ENCODE measurements at places on chromosomes 12 and 14. TPM values are rescaled to one million over a fixed set of nuclear protein-coding genes. Genes with fewer than 3 reads are reported as not detected.
A peak's percentile ranks its signal among the peaks of the same experiment; 100 is the strongest.

DNA sequence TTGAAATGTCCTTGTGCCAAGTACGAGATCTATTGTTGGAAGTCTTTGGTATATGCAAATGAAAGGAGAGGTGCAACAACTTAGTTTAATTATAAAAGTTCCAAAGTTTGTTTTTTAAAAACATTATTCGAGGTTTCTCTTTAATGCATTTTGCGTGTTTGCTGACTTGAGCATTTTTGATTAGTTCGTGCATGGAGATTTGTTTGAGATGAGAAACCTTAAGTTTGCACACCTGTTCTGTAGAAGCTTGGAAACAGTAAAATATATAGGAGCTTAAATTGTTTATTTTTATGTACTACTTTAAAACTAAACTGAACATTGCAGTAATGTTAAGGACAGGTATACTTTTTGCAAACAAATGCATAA lies 2.3 kb downstream of the HSPA2 start:
- peaks cover 20% of the 10 kb centered on the region for H3K36me3 ChIP-seq
- no peak overlapping the region for H3K27ac ChIP-seq
- DNase-seq: no peak
- H3K4me1 ChIP-seq: peaks cover 33% of the 10 kb centered on the region
- peaks cover 50% of the 10 kb centered on the region for H3K27me3 ChIP-seq

DNA sequence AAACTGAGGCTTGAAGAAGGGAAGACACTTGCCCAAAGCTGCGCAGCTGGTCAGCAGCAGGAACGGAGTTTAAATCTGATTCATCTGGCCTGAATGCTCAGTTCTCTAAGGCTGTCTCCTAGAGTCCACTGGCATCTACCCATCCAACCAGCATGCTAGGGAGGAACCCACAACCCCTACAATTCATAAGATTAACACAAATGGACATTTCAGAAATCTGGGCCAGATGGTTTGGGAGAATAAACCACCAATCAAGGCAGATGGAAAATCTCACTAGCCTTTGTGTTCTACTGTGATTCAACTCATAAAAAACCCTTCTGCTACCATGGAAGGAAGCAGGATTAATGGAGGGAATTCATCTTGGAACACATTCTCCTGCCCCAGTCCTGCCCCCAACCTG lies 67.8 kb downstream of the WSCD2 start:
- H3K4me1 ChIP-seq: no peaks in the 10 kb centered on the region
- no peak for DNase-seq
- no peaks in the 10 kb centered on the region for H3K36me3 ChIP-seq
- no peak overlapping the region for H3K27ac ChIP-seq
- no peak overlapping the region for H3K4me3 ChIP-seq

- no peak for DNase-seq
- no peak overlapping the region for H3K4me3 ChIP-seq
- H3K4me1 ChIP-seq: peaks cover 89% of the 10 kb centered on the region
- H3K36me3 ChIP-seq: peaks cover 67% of the 10 kb centered on the region
Measured at GRCh38 chr14:69664865-69665526, 53.6 kb downstream of the SUSD6 start.

DNA sequence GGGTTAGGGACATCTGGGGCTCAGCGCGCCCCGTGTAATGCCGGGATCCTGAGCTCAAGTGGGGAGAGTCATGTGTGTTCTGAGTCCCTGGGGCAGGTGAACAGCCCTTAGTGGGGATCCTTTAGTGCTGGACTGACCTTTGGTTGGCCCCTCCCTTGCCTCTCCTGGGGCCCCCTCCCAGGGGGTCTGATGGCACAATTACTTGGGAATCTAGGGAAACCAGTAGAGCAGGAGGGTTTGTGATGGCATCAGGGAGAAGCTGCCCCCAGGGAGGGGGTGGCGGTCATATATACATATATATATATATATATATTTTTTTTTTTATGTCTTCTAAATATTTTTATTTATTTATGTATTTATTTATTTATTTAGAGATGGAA lies at the start of gene MORN3:
Gene MORN3 (minus strand): TSS at position 134 of the 380 bp plus-strand sequence. CDS start 171 bp downstream, outside the sequence.
- no peak for DNase-seq
- H3K36me3 ChIP-seq: peaks cover 8% of the 10 kb centered on the region
- H3K27ac ChIP-seq: peak within 1 kb of the TSS; percentile 100
- H3K4me1 ChIP-seq: peaks cover 61% of the 10 kb centered on the region
- no peaks in the 10 kb centered on the region for H3K27me3 ChIP-seq

DNA sequence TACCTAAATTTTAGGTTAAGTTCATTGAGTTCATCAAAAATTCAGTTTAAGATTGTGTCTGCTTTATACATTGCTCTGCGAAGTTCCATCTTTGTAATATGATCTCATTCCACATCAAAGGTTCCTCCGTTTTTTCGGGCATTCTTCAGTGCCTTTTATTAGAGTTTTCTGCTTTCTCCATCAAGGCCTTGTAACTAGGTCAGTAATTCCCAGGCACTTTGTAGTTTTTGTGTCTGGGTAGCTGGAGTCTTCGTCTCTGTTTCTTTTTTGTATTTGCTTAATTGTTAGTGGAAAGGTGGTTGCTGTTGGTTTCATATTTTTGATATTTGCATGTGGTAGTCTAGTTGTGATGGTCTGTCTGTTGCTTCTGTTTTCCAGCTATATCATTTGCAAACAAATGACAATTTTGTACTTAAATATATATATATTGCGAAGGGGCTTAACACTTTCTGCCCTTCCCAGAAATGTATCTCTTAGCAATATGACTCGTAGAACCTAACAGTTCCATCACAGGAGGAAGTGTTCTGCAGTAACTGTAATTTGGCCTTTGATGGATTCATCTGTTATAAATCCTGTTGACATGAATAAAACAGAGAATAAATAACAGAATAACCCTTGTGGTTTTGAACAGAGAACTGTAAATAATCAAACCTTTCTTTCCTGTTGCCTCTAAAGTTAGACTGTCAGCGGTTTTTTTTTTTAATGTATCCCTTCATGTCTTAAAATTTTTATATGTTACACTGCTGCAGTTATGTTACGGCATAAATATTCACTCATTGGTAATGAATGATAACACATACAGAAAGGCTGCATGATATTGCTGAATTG lies 88.4 kb upstream of the DYNC1H1 start:
- peaks cover 74% of the 10 kb centered on the region for H3K4me1 ChIP-seq
- no peaks in the 10 kb centered on the region for H3K27me3 ChIP-seq
- H3K4me3 ChIP-seq: peak overlapping the region; percentile 59
- no peak for DNase-seq
- H3K36me3 ChIP-seq: peaks cover 38% of the 10 kb centered on the region

Gene TC2N
- total RNA-seq: 196 TPM

DNA sequence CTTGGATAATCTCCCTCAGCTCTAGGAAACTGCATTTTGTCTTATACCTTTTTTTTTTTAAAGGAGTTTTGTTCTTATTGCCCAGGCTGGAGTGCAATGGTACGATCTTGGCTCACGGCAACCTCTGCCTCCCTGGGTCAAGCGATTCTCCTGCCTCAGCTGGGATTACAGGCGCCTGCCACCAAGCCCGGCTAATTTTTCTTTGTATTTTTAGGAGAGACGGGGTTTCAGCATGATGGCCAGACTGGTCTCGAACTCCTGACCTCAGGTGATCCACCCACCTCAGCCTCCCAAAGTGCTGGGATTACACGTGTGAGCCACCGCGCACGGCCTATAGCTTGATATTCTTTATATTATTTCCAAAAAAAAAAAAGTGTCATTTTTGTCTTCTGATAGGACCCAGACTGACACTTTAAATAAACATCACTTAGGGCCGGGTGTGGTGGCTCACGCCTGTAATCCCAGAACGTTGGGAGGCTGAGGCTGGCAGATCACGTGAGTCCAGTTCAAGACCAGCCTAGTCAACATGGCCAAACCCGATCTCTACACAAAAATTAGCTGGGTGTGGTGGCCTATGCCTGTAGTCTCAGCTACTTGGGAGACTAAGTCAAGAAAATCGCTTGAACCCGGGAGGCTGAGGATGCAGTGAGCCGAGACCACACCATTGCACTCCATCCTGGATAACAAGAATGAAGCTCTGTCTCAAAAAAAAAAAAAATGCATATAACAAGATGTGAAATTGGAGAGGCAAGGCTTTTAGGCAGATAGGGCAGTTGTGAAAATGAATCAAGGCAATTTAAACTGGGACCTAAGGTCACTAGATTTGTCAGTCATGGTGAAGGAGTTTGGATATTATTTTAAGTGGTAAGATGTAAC lies 18.4 kb downstream of the SLC2A3 start:
- peaks cover 49% of the 10 kb centered on the region for H3K36me3 ChIP-seq
- H3K4me3 ChIP-seq: no peak overlapping the region
- peaks cover 29% of the 10 kb centered on the region for H3K4me1 ChIP-seq

DNA sequence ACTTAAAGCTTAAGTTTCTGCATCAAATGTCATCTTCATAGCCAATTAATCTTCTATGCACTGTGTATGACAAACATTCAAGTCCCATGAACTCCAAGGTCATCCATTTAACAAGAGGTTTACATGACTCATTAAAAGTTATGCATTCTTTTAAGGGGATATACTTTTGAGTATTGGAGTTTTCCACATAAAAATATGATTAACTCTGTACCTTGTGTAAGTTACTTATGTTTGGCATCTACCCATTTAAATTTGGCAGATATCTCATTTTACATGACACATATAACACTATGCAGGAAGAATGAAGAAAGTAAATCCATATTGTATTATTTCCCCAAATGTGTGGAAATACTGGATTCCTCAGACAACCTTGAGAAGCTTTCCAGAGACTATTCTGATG lies 240.2 kb downstream of the PAX9 start:
- H3K4me3 ChIP-seq: no peak overlapping the region
- no peak overlapping the region for H3K27ac ChIP-seq
- DNase-seq: no peak
- no peaks in the 10 kb centered on the region for H3K27me3 ChIP-seq
- H3K4me1 ChIP-seq: no peaks in the 10 kb centered on the region
- no peaks in the 10 kb centered on the region for H3K36me3 ChIP-seq

DNA sequence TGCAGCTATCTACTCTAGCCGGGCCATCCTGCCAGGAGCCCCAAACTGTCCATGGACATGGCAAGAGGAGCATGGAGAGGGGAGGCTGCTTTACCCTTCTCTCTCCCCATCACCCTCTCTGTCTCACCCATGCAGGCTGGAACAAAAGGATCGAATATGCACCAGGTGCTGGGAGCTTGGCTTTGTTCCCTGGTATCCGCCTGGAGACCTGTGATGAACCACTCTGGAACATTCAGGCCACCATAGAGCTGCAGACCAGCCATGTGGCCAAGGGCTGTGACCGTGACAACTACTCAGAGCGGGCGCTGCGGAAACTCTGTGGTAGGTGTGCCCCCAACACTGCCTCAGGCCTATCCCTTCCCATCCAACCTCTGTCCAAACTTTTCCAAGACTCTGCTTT lies 5.9 kb downstream of the CLSTN3 start:
- no peak for DNase-seq
- no peak overlapping the region for H3K27ac ChIP-seq

GRCh38 chr12:46450279-46450748 lies 77.7 kb upstream of the SLC38A2 start:
- H3K27ac ChIP-seq: no peak overlapping the region
- H3K27me3 ChIP-seq: no peaks in the 10 kb centered on the region
- peaks cover 38% of the 10 kb centered on the region for H3K4me1 ChIP-seq
- H3K4me3 ChIP-seq: no peak overlapping the region
- peaks cover 10% of the 10 kb centered on the region for H3K36me3 ChIP-seq

Gene TTC5
- 23.5 TPM for total RNA-seq

- H3K27ac ChIP-seq: no peak overlapping the region
- no peaks in the 10 kb centered on the region for H3K27me3 ChIP-seq
- no peak for DNase-seq
- no peak overlapping the region for H3K4me3 ChIP-seq
- H3K4me1 ChIP-seq: no peaks in the 10 kb centered on the region
- H3K36me3 ChIP-seq: no peaks in the 10 kb centered on the region
Measured at GRCh38 chr12:100553936-100554335, 19.5 kb upstream of the GAS2L3 start.

GRCh38 chr12:6956021-6956727 lies 5.0 kb downstream of the PTPN6 start:
- peak overlapping the region; percentile 39 for H3K4me3 ChIP-seq
- peak overlapping the region; percentile 79 for H3K27ac ChIP-seq
- H3K36me3 ChIP-seq: peaks cover 85% of the 10 kb centered on the region
- peaks cover 76% of the 10 kb centered on the region for H3K4me1 ChIP-seq
- H3K27me3 ChIP-seq: no peaks in the 10 kb centered on the region

DNA sequence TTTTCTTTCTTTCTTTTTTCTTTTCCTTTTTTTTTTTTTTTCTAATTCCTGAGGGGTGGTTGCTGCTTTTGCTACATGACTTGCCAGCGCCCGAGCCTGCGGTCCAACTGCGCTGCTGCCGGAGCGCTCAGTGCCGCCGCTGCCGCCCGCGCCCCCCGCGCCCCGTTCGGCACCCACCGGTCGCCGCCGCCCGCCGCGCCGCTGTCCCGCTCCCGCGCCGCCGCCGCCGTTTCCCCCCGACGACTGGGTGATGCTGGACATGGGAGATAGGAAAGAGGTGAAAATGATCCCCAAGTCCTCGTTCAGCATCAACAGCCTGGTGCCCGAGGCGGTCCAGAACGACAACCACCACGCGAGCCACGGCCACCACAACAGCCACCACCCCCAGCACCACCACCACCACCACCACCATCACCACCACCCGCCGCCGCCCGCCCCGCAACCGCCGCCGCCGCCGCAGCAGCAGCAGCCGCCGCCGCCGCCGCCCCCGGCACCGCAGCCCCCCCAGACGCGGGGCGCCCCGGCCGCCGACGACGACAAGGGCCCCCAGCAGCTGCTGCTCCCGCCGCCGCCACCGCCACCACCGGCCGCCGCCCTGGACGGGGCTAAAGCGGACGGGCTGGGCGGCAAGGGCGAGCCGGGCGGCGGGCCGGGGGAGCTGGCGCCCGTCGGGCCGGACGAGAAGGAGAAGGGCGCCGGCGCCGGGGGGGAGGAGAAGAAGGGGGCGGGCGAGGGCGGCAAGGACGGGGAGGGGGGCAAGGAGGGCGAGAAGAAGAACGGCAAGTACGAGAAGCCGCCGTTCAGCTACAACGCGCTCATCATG lies 654 bp downstream of the FOXG1 start:
- peaks cover 4% of the 10 kb centered on the region for H3K36me3 ChIP-seq
- H3K4me1 ChIP-seq: peaks cover 11% of the 10 kb centered on the region
- H3K27me3 ChIP-seq: peaks cover 47% of the 10 kb centered on the region
- no peak for DNase-seq

DNA sequence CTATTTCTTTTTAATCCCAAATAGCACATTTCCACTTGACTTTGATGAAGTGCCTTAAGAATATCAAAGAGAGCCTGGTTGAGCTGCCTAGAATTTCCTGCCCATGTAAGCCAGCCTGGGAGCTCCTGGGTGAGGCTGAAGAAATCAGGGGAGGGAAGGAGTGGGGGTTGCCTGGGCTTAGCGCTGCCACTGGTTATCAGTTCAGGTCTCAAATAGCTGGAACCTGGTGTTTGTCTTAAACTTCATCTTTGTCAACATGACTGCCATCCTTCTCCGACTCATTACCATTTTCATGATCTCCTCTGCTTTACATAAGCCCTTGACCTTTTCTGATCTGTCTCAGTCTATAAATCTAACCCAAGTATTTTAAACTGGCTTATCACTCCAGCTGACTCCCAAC lies 151.5 kb downstream of the TTC8 start:
- no peaks in the 10 kb centered on the region for H3K36me3 ChIP-seq
- no peak overlapping the region for H3K4me3 ChIP-seq
- no peaks in the 10 kb centered on the region for H3K4me1 ChIP-seq
- no peak for DNase-seq

All from activated CD4-positive, alpha-beta T cell treated with anti-CD3 and anti-CD28 coated beads, Interleukin-2, amount 10 ng/mL, durations not matched to agents 7 days and 5 days (primary cell).